ENCODE measurements at places on chromosomes 4 and X.

GRCh38 chr4:26126994-26127393, 193.8 kb upstream of the RBPJ start:
- DNase-seq, result no peak

GRCh38 chr4:31124008-31124585, 403.9 kb downstream of the PCDH7 start:
- DNase-seq, result no peak

- DNase-seq, result no peak
Measured at GRCh38 chr4:66351761-66352160, 681.5 kb upstream of the EPHA5 start.

- DNase-seq, result no peak
Measured at GRCh38 chr4:76696109-76696508, 201.8 kb downstream of the SOWAHB start.

- no peak for DNase-seq
Measured at GRCh38 chr4:162959046-162959445, 207.6 kb downstream of the NAF1 start.

- DNase-seq, result no peak
Measured at GRCh38 chr4:4752025-4752424, 107.4 kb upstream of the MSX1 start.

Data from naive thymus-derived CD4-positive, alpha-beta T cell (primary cell).